ENCODE measurements at places on chromosomes 11 and 22.

DNA sequence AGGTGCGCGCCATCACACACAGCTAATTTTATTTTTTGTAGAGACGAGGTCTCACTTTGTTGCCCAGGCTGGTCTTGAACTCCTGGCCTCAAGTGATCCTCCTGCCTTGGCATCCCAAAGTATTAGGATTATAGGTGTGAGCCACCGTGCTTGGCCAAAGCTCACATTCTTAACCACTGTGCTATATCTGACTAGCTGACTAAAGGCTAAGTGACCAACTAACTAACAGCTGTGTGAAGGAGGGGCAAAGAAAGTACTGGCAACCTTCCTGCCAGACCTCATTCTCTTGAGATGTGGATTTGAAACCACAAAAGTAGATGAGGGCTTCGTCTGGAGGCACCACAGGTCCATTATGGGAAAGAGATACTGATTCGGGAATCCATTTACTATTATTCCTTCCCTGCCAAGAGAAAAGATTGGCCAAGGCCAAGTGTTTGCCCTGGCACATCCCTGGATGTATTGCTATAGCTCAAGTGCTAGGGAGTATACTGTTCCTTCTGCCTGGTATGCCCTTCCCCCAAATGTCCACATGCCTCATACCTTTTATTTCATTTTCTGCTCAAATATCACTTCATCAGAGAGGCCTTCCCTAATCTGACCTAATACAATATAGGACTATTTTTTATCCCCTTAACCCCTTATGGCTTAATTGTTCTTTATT lies 52.7 kb upstream of the RRM1 start:
- DNase-seq, result no peak

GRCh38 chr11:73648571-73649046 lies 2.2 kb downstream of the PLEKHB1 start:
- no peak for DNase-seq

GRCh38 chr11:33721426-33721825 lies 14.8 kb downstream of the CD59 start:
- DNase-seq, result no peak

DNA sequence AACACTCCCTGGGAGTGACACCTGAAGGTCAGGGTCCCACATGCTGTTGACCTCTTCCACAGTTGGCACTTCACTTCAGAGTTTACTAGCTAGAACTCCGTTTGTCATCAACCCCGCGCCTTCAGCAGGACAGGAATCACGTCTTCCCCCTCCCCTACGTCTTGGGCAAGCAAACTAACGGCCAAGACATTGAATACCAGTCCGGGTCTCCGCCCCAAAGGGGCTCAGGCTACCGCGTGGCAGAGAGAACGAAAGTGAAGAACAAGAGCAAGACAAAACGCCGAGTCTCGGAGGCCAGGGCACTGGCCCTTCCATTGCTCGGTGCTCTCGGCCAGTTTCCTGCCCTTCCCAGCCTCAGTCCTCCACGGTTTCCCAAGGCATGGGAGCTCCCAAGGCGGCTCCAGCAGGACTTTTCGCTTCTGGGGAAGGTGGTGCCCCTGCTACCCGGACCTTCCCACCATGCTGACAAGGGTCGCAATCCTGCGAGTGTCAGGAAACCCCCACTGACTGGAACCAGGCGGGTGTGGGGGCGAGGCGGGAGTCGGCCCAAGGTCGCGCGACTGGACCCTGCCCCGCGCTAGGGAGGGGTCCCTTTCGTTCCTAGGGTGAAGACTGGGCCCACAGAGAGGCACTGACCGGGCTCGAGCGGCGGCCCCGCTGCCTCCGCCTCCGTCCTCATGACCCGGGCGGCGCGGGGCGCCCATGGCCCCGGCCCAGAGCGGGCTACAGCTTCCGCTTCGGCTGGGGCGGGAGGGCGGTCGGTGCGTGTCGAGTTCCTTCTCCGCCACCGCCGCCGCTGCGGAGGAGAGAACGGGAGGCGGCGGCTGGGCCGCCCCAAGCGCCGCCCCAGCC lies at the start of gene GUCD1:
TSS of gene GUCD1 (minus strand) at position 826 of the 852 bp plus-strand sequence. CDS start at position 679, 147 bp downstream.
- peak; percentile 24 for DNase-seq

GRCh38 chr22:27692243-27692642 lies 109.3 kb downstream of the MN1 start:
- DNase-seq, result no peak

GRCh38 chr11:73466643-73467042 lies 90.4 kb downstream of the RELT start:
- DNase-seq, result no peak

DNA sequence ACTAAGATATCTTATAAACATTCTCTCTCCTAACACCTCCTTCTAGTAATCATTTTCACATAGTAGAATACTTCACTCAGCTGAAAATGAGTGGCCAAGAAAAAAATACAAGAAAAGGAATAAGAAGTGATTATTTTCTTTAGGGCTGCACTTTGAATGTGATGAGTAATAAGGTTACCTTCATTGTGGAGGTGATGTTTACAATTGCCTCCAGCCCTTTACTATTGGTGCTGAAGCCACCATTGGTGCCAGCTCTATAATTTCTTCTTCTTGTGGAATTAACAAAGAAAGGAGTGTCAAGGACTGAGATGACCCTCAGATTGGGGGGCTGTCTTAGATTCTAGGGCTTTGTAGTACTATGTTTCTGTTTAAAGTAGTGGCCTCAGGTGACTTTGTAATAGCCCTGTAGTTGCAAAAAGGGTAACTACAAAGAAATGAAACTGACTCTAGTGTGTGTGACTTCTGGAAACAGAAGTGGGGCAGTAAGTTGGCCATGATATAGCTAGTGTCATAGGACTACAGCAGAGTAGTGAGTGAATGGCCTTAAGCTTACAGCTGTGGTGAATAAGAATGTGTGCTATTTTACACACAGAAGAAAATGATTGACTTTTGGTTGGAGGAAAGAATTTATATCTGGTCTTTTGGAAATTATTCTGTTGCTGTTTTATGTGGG lies 287.2 kb downstream of the TMEM135 start:
- no peak for DNase-seq

- no peak for DNase-seq
Observed at GRCh38 chr11:18361154-18361553, 33.2 kb upstream of the LDHA start.

DNA sequence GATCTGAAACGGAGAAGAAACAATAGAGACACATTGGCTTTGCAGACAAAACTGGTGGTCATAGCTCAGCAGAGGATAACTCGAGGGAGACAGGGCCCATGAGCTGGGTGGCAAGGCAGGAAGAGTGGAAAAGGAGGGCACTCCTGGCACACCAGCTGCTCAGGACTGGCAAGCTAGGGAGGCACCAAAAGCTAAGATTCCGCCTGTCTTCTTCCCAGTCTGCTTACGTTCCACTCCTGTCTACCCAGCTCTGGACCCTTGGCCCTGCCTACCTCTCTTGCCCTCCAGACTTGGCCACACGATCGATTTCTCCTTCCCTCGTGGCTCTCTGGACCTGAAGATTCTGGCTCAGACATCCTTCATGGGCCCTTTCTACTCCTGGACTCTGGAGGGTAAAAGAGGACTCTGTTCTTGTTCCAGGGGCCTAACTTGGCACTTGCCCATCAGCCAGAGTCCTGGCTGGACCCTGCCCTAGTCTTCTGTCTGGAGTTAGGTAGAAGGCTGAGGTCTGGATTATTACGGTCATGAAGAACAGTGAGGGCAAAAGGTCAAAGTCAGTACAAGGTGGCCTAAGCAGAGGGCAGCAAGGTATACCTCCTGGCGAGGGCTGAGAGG lies 115.2 kb upstream of the PITPNB start:
- DNase-seq, result no peak

- no peak for DNase-seq
Observed at GRCh38 chr11:127677660-127678425, 677.3 kb upstream of the KIRREL3 start.

DNA sequence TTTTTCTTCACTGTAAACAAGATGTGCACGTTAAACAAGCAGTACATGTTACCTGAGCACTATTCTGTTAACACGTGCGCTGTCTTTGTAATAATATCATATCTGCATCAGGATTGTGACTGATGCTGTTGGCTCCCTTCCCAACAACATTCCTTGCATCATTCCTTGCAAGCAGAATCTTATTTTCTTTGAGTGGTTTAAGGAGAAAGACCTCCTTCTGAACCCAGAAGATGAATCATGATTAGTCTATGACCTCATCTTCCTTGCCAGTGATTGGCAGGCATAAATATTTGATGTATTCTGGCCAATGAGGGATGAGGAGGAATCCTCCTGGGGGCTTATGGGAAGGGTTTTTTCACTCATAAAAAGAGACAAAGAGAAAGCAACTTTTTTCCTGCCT lies 46.2 kb downstream of the C11orf71 start:
- DNase-seq, result no peak

- no peak for DNase-seq
Observed at GRCh38 chr11:74694136-74694930, 36.9 kb downstream of the CHRDL2 start.

- DNase-seq, result no peak
Observed at GRCh38 chr22:46902998-46903916, 140.8 kb downstream of the TBC1D22A start.

DNA sequence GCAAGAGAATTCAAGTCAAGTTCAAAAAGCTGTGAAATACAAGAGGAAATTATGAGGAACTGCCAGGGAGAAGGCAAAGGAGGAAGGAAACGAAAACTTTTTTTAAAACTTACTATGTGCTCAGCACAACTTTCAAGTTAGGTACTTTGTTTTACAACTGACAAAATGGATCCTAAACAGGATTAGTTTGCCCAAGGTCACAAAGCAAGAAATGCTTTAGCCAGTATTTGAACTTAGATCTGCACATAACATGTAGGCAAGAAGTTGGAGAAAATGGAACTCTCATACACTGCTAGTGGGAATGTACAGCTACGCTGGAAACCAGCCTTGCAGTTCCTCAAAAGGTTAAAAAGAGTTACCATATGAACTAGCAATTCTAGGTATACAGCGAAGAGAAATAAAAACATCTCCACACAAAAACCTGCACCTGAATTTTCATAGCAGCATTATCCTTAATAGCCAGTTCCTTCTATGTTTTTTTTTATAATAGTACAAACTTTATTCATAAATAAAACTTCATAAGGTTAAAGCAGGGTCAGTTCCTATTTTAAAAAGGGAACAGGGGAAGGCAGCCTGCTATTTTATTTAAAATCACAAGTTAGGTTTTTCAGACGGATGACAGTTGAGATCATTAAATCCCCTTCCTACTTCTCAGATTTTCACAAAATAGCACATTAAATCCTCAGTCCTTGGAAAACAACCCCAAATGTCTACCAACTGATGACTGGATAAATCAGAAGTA lies 19.2 kb downstream of the DDX6 start:
- no peak for DNase-seq

GRCh38 chr22:37746366-37747079 lies 49.7 kb downstream of the TRIOBP start:
- no peak for DNase-seq

DNA sequence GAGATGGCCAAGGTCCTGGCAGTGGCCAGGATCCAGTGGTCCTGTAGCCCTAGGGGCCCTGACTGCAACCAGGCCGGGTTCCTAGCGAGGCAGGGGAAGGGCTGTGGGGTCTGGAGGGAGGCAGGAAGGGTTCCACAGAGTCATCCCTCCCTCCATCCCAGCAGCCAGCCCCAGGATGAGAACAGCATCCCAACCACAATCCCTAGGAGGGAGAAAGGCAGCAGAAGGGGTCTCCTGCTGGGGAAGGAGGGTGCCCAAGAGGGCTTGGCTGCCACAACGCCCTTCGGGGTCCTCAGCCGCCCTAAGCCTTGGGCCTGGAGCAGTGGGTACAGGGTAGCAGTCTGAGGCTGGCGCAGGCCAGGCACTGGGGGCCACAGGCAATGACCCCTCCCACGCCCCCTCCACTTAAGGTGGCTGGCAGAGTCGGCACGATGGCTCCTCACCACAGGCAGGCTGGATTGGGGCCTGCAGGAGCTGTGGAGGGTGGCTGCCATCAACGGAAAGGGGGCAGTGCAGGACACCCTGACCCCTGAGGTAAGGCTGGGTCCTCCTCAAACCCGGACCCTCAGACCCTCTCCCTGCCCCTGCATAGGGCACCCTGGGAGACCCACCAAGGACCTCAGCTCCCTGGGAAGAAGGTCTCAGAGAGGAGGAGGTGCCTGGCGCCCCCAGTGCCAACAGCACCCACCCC lies 7.2 kb downstream of the SLC22A12 start:
- no peak for DNase-seq

DNA sequence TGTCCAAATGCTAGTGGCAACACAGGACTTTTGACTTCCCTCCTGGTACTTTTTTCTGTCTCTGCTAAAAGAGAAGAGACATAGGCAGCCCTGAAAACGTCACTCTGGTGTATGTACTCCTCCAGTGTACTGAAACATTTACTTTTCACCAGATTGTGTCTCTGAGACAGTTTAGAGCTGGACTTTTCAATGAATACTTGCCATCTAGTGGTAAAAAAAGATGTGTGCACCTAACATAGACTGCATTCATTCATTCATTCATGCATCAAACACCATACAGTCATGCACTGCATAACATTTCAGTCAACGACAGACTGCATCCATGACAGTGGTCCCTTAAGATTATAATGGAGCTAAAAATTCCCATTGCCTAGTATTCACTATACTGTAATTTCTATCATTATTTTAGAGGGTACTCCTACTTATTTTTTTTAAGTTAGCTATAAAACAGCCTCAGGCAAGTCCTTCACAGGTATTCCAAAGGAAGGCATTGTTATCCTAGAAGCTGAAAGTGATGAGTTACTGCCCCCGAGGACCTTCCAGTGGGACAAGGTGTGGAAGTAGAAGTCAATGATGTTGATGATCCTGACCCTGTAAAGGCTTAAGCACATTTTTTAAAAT lies 186.2 kb downstream of the SPON1 start:
- peak; percentile 49 for DNase-seq

DNA sequence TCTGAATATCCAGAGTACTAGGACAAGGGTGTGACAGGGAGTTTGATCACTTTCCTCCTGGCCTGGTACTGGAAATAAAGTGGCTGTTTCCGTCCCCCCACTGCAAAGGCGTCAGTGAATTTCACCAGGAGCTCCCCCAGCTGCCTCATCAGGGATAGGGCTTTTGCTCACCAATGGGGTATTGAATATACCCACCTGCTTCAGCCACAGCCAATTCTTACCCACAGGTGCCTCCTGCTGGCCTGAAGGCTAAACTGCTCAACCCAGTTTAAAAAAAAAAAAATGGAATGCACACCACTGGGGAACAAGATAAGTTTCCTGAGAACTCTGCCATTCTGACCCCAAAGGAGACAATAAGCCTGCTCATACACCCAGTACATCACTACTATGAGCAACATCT lies 65.3 kb upstream of the MS4A8 start:
- no peak for DNase-seq

- no peak for DNase-seq
Observed at GRCh38 chr11:66261578-66261977, 6.9 kb upstream of the RAB1B start.

GRCh38 chr11:119550053-119550752 lies 127.2 kb upstream of the THY1 start:
- DNase-seq, result no peak

DNA sequence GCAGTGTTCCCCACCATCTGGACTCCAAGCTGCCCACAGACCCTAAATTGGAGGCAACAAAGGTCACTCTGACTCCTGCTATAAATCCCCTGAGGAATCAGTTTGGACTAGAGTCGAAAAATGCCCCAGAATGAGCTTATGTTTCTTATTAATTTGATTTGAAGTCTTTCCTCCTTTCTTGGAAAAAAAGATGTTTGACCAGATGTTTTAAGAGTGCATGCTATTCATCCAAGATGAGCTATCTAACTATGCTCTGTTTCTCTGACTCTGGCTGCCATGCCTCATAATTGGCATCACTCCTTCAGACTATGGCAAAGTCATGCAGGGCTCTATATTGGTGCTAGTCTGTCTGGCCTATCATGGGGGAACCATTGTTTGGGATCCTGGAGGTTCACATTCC lies 174.0 kb downstream of the SPON1 start:
- DNase-seq, result no peak

All from CD4-positive, alpha-beta T cell treated with Interleukin-21 for 1 hour (primary cell).